NCI-H1694 (cell line): ENCODE measurements at places on chromosomes 12 and 14.

DNA sequence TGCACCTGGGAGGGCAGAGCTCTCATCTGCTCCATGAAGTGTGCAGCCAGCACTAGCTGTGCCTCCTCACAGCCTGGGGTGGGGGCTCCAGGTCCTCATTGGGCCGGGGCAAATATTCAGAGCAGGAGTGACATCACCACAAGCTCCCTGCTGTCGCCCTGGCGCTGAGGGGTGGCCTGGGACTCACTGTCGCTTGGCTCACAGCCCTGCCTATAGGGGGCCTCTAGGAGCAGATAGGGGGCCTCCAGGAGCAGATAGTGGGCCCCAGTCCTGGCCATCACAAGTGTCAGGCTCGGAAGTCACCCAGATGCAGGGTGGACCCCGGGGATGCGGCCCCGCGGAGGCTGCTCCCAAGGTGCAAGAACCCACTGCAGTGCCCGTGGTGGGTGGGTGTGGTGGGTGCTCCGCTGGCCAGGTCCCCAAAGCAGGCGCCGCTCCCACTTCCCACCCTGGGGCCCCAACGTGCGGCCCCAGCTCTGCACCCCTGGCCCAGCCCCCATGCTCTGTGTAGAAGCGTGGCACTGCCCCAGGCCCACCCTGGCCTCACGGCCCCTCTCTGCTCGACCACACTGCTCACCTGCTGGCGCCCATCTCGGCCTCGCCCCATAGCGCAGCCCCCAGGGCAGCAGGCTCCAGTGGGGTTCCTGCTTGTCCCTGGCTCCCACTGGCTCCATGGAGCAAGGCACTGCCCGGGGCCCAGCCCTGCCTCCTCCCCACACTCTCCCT, 18.0 kb downstream of the SYNJ2BP start:
- DNase-seq = no peak

- no peak for DNase-seq
Observed at GRCh38 chr12:1188016-1188415, 197.0 kb downstream of the ERC1 start.

DNA sequence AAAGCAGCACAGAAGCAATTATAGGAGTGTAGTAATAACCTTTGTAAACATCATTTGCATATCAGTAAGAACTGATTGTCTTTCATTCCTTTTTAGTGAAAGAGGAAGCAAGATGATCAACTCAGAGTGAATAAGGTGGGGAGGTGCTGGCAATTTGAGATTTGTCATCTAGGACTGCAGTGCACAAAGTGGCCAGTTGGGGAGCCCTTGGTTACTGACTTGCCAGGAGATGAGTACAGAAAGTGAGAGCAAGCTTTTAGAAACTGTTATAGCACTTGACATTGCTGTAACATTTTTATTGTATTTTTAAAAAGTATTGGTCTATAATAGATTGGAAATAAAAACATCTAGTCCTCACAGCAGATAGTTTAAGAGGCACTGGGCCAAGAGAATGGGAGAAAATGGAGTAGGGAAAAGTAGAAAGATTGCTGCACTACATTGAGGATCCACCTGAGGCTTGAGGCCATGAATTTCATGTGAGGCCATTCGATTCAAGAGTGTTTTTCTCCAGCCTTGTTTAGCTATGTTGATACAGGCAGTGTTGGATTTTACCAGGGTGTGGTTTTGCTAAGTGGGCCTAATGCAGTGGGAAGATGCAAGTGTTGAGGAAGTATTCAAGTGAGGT, 98.2 kb downstream of the SNAPC1 start:
- DNase-seq = peak; percentile 50

- no peak for DNase-seq
Observed at GRCh38 chr14:100282766-100283419, 23.4 kb downstream of the SLC25A29 start.

- no peak for DNase-seq
Observed at GRCh38 chr12:126966498-126966897, 1300.5 kb upstream of the TMEM132C start.

DNA sequence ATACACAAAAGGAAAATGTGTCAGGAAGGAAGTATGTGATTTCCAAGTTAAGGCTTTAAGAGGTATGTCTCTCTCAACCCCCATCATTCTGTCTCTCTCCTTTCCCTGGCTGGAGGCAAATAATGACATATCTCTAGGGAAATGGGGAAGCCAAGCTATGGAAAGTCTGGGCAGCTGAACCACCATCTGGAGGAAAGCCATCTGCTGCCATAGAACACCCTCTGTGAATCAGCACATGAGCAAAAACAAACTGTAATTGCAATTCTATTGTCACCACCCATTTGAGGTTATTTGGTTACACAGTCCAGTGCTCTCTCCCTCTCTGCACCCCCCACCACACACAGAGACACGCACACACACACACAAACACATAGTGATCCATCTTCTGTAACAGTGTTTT, 766.2 kb downstream of the FLRT2 start:
- DNase-seq = peak; percentile 99

DNA sequence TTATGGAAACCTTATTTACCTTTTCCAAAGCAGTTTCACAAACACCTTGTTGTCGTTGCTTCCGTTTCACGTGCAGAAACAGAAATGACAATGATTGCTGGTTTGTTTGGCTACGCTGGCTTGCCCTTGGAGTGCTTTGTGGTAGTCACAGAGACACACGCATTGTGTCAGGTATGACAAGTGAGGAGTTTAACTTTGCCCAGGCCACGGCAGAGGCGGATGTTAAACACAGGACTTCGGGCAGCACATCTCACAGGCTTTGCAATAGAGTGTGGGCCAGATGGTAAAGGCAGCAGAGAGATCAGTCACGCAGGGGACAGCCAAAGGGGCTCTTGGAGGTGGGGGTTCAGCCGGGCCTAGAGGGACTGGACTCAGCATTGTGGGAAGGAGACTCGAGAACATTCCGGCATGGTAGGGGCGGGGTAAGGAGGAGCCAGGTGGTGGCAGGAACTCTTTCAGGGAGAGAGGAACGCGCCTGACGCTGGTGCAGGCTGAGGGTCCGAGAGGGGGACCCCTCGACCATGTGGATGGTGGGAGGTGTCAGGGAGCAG, 59.8 kb upstream of the KCNA1 start:
- DNase-seq = no peak

DNA sequence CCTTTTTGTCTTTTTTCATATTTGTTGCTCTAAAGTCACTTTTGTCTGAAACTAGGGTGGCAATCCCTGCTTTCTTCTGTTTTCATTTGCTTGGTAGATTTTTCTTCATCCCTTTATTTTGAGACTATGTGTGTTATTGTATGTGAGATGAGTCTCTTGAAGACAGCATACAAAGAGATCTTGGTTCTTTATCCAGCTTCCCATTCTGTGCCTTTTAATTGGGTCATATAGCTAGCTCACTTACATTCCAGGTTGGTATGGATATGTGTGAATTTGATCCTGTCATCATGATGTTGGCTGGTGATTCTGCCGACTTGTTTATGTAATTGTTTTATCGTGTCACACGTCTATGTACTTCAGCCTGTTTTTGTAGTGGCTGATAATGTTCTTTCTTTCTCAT, 267.7 kb upstream of the MGAT4C start:
- DNase-seq = no peak

DNA sequence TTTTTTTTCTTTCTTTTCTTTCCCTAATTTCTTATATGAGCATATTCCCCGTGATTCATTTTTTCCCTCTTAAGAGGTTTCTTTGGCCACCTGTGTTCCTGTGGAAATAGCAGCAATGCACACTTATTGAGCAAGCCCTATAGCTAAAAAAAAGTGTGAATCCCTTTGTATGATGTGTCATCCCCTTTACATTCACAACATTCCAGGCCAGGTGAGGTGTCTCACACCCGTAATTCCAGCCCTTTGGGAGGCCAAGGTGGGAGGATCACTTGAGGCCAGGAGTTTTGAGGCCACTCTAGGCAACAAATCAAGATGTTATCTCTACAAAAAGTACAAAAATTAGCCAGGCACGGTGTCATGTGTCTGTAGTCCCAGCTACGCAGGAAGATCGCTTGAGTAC, 700.4 kb upstream of the TBX3 start:
- no peak for DNase-seq

DNA sequence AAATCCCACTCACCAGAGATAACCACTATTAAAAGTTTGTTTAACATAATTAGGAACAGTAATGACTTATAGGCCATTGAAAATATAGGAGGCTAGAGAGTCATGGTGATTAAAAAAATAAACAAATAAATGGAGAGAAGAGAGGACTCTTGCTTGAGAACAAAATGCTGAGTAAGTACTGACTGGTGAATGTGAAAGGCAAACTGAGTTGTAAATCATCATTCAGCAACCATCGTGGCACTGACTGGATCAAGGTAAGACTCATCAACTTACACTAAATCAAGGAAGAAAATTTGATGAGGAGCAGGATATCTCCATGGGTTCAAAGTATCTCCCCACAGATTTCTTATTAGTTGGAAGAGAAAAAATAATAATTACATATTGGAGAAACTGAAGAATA, 14.1 kb upstream of the YBX3 start:
- DNase-seq = no peak

DNA sequence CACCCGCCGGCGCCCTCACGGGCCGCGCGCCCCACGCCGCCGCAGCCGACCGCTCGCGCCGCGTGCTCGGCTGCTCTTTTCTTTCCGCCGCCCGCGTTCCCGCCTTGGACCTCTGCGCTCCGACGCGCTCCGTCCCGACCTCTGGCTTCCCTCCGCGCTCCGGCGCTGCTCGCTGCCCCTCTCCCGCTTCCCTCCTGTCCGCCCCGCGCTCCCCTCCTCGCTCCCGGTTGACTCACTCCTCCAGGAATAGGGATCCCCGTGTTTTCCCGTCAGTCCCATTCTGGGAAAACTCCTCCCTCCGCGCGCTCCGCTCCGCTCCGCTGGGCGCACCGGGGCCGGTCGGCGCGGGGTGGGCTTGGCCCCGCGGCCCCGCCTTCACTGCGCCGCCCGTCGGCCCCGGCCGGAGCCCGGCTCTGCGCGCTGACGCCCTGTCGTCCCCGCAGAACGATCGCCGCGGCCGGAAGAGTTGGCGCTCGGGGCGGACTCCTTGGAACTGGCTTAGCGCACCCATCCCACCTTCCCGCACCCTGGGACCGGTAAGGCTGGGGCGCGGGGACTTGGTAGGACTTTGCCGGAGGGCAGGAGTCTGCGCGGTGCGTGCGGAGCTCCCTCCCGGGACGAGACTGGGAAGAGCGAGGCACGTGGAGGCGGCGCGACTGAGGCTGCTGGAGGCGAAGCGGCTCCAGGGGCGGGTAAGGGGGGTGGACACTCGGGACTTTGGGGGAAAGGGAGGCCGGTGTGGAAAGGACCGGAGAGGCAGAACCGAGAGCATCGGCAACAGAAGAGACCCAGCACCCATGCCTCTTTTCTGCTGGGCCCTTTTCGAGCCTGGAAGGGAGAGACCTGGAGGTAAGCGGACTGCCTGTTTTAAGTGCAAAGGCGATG, 550 bp downstream of the TEAD4 start:
- DNase-seq = peak; percentile 22

GRCh38 chr14:29311983-29312382, 545.4 kb downstream of the FOXG1 start:
- no peak for DNase-seq

DNA sequence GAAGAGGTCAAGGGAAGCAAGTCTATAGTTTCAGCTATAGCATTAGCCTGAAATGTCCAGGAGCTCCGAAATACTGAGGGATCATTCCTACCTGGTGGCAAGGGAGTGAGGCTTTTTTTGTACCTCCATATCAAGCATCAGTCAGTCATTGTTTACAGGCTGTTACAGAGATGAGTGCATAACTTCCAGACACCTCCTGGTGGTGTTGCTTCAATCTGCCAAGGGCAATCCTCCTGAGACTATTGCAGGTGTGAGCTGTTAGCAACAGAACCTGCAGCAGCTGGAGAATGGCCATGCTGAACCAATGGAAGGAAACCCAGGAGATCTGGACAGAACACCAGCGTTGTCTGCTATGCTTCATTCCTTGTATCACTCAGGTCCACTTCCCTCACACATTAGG, 80.0 kb upstream of the SLC8A3 start:
- no peak for DNase-seq

GRCh38 chr14:23404331-23404900, 3.7 kb downstream of the MYH6 start:
- no peak for DNase-seq

GRCh38 chr12:132550014-132550802, 60.2 kb downstream of the LRCOL1 start:
- no peak for DNase-seq

GRCh38 chr14:55099756-55100155, 29.3 kb upstream of the LGALS3 start:
- DNase-seq = no peak

DNA sequence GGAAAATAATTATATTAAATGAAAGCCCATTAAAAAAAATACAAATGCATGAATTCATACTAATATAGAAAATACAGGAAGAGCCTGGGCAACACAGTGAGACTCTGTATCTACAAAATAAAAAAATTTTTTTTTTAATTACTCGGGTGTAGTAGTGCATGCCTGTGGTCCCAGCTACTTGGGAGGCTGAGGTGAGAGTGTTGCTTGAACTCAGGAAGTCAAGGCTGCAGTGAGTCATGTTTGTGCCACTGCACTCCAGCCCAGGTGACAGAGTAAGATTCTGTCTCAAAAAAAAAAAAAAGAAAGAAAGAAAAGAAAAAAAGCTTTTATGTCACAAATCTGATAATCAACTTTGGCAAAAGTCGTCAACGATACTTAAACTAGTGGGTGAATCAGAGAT, 80.6 kb upstream of the PLEKHA5 start:
- no peak for DNase-seq

DNA sequence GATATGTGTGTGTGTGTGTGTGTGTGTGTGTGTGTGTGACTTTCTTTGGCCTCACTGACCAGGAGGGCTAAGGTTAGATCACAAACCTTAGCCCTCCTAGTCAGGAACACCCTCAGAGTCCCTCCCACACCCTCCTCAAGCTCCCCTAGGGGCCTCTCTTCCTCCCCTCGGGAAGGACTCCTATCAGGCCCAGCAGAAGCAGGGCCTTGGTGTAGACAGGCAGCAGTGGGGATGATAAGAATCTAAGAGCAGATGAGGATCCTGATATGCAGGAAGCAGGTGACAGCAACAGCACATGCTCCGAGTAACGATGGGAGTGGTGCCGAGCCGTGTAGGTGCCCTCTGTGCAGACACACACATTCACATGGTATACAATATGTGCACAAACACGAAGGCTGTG, 20.7 kb downstream of the PLEK2 start:
- DNase-seq = no peak

DNA sequence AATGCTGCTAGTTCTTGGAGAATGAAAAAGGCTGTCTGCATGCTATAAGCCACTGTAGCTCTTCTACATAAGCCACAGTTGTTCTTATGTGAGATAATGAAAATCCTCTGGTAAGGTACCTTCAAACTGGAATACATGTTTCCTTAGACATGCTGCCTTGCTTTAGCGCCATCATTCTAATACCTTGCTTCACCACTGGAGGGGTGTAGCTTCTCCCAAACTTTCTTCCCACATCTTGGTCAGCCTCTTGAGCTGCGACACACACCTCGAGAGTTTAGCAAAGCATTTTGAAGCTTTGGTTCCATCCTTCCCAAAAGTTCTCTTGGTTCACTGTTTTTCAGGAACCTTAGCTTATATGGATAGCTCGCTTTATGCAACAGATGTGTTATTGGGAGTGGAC, 69.5 kb downstream of the NKX2-1 start:
- DNase-seq = no peak

GRCh38 chr12:5909560-5909959, 35.5 kb downstream of the ANO2 start:
- no peak for DNase-seq

GRCh38 chr12:80636832-80637231, 70.6 kb upstream of the MYF6 start:
- no peak for DNase-seq

- no peak for DNase-seq
Observed at GRCh38 chr12:129069886-129070285, 216.6 kb downstream of the GLT1D1 start.
